Stimulated activated CD8-positive, alpha-beta memory T cell treated with anti-CD3 and anti-CD28 coated beads, Interleukin-7, amount 100 ng/mL, for 1 hour (primary cell): ENCODE measurements at places on chromosomes 3 and 15.

DNA sequence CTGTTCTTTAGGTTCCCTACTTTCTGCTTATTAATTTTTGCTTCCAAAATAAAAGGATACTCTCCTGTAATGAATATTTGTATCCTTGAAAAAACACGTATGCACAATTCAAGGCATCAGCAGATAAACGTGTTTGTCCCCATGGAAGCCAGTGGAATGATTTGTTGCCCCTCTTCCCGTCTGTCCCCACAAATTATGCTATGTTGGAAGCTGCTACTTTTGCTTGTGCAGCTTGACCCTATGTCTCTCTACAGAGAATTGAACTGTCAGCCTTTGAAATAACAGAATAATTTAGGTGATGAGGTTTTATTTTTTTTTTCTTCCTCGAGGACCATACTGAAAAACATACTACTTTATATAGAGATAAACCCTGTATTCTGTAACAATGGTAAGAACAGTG, 401.5 kb upstream of the GOLIM4 start:
- DNase-seq: no peak

GRCh38 chr15:68815598-68815997, 5.1 kb downstream of the ANP32A start:
- DNase-seq: no peak

GRCh38 chr3:38224357-38224756, 41.3 kb upstream of the SLC22A13 start:
- no peak for DNase-seq

DNA sequence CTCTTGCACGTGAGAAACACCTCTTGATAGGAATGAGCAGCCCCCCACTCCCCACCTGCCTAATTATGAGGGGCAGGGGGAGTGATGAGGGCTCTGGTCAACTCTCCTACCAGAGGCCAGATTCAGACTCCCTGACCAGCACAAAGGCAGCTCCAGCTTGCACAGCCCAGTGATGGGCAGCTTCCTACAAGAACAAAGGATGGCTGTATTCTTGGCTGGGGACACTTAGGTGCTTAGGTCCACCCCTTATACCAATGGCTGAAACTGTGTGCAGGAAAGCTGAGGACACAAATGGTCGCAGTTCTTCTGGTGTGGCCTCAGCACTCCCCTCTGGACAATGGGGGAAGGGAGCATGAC, 81.8 kb downstream of the IQSEC1 start:
- no peak for DNase-seq

GRCh38 chr15:96703794-96704550, 373.5 kb downstream of the NR2F2 start:
- no peak for DNase-seq

- no peak for DNase-seq
Observed at GRCh38 chr3:102974333-102974732, 539.5 kb downstream of the ZPLD1 start.

DNA sequence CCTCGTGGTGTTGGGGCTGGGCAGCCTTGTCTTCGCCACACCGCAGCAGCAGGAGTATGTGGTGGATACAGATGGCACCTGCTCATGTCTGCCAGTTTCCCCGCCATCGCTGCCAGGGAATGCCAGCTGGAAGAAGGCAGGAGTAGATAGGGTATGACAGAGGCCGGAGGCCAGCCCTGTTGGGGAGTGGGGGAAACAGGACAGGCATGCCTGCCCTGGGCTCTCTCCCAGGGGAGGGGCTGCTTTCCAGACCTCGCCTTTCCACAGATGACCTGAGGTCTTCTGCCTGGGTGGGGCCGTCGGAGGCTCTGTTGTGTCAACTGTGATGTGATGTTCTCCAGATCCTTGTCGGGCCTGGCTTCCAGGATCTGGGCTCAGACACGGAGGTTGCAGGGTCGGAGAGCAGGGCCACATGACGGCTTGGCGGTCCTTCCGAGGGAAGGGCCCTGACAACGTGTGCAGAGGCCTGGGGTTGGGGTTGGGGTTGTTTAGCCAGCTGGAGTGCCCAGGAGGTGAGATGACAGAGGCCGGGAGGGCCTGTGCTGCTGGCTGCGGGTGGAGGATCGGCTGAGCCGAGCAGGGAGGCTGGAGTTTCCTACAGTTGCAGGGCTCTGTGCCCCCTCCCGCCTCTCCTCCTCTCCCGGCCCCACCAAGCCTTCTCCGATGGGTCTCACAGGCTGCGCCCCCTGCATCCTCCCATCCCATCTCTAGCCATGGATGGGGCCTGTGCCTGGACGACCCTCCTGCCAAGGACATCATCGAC, 102.0 kb downstream of the TBC1D2B start:
- no peak for DNase-seq

DNA sequence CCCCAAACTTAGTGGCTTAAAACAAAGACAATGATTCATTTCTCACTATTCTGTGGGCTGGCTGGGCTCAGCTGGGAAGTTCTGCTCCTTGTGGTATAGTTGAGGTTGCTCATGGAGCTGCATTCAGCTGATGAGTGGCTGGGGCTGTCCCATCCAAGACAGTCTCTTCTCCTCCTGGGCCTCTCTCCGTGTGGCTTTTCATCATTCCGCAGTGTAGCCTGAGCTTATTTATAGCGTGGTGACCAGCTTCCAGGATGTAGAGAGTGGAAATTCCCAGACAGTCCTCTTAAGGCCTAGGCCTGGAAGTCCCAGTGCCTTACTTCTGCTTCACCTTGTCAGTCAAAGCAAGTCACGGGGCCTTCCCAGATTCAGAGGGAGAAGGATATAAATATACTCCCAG, 136.7 kb upstream of the DAZL start:
- DNase-seq: no peak

- no peak for DNase-seq
Observed at GRCh38 chr3:138497851-138498250, 63.4 kb downstream of the ESYT3 start.

- no peak for DNase-seq
Observed at GRCh38 chr3:112546216-112546759, 15.5 kb downstream of the ATG3 start.

- no peak for DNase-seq
Observed at GRCh38 chr3:32882189-32882588, 64.4 kb downstream of the TRIM71 start.

DNA sequence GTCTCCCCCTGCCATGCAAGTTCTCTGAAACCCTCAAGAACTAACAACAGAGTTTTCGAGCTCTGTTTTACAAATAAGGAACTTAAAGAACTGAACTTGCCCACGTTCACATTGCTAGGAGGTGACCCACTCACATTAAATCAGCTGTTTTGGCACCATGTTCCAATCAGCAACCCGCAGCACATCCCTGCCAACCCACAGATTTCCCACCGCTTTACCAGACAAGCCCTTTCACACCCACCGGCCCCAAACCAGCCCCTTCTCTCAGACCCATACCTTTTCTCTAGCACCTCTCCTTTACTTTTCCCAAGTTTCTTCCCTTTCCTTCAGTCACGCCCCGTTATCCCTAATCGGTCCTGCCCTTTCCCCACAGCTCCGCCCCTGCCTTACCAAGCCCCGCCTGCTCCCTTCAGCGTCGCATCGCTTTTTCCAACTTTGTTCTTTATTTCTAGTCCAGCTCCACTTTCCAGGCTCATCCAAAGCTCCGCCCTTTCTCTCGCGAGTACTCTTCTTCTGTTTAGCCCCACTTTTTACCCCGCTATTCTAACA, 804 bp upstream of the BRPF1 start:
- DNase-seq: no peak

GRCh38 chr15:40545457-40545856, 19.4 kb downstream of the CCDC32 start:
- DNase-seq: no peak
